ENCODE measurements at places on chromosomes 4 and X.
A peak's percentile ranks its signal among the peaks of the same experiment; 100 is the strongest.

GRCh38 chr4:5906191-5906590 lies 13.3 kb upstream of the CRMP1 start:
- H3K27me3 ChIP-seq, result peaks cover 11% of the 10 kb centered on the region
- no peaks in the 10 kb centered on the region for H3K36me3 ChIP-seq
- no peak overlapping the region for H3K27ac ChIP-seq
- no peak for DNase-seq
- H3K4me1 ChIP-seq, result no peaks in the 10 kb centered on the region

GRCh38 chrX:130028196-130028595 lies 45.8 kb downstream of the BCORL1 start:
- DNase-seq, result peak; percentile 51
- H3K4me3 ChIP-seq, result no peak overlapping the region
- no peaks in the 10 kb centered on the region for H3K27me3 ChIP-seq
- peaks cover 18% of the 10 kb centered on the region for H3K4me1 ChIP-seq
- H3K36me3 ChIP-seq, result peaks cover 3% of the 10 kb centered on the region

DNA sequence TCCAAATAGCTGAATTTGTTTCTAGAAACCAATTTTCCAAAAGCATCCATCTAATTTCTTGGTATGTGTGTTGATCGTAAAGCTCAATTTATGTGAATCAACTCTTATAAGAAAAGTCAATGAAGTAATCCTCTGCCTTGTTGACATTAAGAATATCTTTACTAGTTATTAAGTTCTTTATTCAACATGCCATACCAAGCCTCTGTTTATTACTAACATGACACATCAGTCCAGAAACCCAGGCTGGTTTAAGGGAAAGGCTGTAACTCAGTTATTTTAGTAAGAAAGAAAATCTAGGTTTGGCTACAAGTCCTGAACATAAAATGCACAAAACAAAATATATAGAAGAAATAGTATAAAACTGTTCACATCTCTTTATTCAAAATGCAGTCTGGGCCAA lies 48.0 kb downstream of the KLHL34 start:
- no peak overlapping the region for H3K4me3 ChIP-seq
- no peaks in the 10 kb centered on the region for H3K27me3 ChIP-seq

DNA sequence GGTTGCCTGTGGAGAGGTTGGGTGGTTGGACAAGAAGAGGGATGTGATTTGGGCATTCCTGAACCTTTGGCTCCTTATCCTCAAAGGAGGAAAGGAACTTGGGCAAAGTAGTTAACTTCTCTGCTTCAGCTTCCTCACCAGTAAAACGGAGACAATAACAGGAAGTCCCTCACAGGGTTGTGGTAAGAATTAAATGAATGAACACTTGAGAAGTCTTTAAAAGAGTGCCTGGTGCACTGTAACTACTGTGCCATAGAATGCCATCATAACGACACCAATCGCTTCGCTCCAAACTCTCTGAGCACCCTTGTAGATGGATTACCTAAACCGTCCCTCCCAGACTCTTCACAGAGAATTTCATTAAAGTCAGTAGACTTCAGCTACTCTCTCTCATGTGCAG lies 10.5 kb downstream of the ZCCHC18 start:
- H3K36me3 ChIP-seq, result peaks cover 2% of the 10 kb centered on the region
- H3K4me3 ChIP-seq, result no peak overlapping the region
- peaks cover 20% of the 10 kb centered on the region for H3K4me1 ChIP-seq
- DNase-seq, result peak; percentile 10

DNA sequence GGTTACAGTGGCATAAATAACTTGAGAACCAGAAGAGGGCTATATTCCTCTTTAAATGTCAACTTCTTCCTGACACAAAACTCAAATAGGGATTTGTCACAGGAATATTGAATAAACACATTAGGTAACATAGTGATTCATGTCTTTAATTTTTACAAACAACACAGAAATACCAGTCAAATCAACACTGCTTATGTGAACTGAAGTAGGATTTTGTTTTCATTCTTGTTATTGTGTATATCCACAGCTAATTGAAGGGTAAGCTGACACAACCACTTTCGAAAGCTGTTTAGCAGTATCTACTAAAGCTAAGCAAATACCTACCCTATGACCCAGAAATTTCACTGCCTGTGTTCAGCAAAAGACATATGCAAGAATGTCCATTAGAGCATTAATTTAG lies 120.4 kb upstream of the EOLA2 start:
- peaks cover 9% of the 10 kb centered on the region for H3K27me3 ChIP-seq
- no peak overlapping the region for H3K27ac ChIP-seq
- no peak for DNase-seq
- H3K4me3 ChIP-seq, result no peak overlapping the region
- H3K36me3 ChIP-seq, result no peaks in the 10 kb centered on the region

DNA sequence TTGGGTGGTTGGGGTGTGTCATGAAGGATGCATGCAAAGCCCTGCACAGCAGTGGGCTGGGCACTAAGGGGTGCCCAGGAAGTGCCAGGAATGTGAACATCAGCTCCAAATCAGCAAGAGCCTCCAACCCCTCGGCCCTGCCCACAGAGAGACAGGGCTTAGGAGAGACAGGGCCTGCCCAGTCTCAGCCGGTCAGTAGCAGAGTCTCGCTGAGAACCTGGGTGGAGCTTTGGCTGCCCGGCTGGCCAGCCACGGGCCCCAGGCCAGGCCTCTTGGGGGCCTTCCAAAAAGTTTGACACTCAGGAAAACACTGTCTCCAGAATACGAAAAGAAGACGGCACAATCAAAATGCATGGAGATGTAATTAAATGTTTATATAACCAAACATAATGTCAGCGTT lies 4.3 kb upstream of the MXD4 start:
- peaks cover 6% of the 10 kb centered on the region for H3K4me1 ChIP-seq
- no peak overlapping the region for H3K4me3 ChIP-seq
- H3K27ac ChIP-seq, result no peak overlapping the region
- no peaks in the 10 kb centered on the region for H3K27me3 ChIP-seq

GRCh38 chrX:20968996-20969395 lies 405.2 kb upstream of the CNKSR2 start:
- no peaks in the 10 kb centered on the region for H3K4me1 ChIP-seq
- no peaks in the 10 kb centered on the region for H3K36me3 ChIP-seq
- no peak overlapping the region for H3K4me3 ChIP-seq
- H3K27ac ChIP-seq, result no peak overlapping the region

DNA sequence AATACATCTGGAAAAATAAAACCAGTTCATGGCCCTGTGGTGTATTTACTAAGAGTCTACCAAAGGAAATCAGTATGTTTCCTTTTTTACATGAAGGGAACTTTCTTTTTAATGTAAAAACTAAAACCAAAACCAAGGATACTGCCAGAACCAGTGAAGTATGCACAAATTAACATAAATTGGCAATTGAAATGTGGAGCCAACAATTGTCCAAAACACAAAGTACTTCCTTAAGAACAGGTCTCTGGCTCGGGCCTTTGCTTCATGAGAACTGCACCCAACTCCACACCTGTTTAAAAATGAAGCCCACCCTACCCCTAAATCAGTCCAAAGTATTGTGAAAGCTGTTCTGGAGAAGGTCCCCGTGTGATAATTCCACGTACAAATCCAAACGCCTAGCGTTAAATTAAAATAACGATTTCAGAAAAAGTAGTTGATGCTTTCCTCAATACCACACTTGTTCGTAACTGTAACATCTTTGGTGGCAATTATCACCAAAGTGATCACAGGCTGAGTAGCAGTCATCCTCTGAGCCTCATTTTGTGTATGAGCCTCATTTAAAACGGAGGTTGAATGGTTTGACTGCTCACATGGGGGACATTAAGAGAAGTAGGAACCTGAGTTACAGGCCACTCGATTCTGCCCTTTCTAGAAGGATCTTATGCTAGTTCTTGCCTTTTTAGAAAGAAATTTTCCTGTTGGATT lies 93.0 kb downstream of the GEMIN8 start:
- DNase-seq, result no peak
- no peak overlapping the region for H3K4me3 ChIP-seq
- no peak overlapping the region for H3K27ac ChIP-seq
- peaks cover 34% of the 10 kb centered on the region for H3K27me3 ChIP-seq

GRCh38 chr4:108159845-108160244 lies 8.9 kb downstream of the LEF1 start:
- peak overlapping the region; percentile 85 for H3K4me3 ChIP-seq
- peak overlapping the region; percentile 57 for H3K27ac ChIP-seq
- no peak for DNase-seq
- H3K27me3 ChIP-seq, result no peaks in the 10 kb centered on the region
- H3K36me3 ChIP-seq, result peaks cover 83% of the 10 kb centered on the region

DNA sequence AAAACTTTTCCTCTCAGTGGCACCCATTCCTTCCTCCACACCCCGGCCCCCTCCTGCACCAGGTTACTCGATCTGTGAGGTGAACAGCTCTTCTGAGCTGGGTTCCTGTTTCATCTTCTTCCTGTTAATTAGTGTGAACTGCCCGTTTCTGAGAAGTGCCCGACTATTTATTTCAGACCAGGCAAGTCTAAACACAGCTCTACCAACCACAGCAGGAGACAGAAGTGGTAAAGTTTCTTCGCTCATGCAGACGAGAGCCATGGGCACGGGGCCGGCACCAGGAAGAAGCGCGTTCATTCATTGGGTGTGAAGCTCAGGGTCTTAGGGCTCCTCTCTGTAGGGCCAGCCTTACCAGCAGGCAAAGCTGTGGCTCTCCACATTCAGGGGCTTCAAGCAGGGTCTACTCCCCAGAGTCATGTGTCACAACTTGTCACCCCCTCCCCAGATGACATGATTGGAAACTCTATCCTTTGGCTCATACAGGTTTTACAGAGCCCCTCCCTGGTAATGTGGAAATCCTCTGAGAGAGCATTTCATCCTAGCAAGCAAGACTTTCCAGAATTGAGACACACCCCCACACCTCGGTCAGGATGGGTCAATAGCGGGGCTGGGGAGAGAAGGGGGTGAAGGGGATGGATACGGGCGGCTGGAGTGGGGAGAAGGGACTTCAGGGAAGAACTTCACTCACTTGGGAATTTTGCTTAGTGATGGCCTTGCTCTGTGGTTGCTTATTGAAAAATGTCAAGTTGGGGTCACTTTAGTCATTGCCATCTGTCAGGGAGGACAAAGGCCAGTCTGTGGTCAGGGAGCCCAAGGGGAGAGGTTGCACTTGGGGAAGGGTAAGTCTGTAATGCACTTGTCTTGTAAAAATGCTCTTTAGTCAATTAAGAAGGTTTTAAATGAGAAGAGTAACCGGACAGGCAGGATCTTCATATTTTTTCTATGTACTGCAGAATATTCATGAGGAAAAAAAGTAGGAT lies 121.6 kb upstream of the TRIM2 start:
- peaks cover 17% of the 10 kb centered on the region for H3K27me3 ChIP-seq
- H3K27ac ChIP-seq, result peak overlapping the region; percentile 47
- H3K36me3 ChIP-seq, result no peaks in the 10 kb centered on the region
- H3K4me3 ChIP-seq, result no peak overlapping the region
- DNase-seq, result no peak

GRCh38 chrX:93594780-93595179 lies 78.6 kb downstream of the NAP1L3 start:
- H3K27me3 ChIP-seq, result no peaks in the 10 kb centered on the region
- H3K27ac ChIP-seq, result no peak overlapping the region
- H3K4me1 ChIP-seq, result no peaks in the 10 kb centered on the region
- no peak for DNase-seq
- H3K36me3 ChIP-seq, result no peaks in the 10 kb centered on the region

DNA sequence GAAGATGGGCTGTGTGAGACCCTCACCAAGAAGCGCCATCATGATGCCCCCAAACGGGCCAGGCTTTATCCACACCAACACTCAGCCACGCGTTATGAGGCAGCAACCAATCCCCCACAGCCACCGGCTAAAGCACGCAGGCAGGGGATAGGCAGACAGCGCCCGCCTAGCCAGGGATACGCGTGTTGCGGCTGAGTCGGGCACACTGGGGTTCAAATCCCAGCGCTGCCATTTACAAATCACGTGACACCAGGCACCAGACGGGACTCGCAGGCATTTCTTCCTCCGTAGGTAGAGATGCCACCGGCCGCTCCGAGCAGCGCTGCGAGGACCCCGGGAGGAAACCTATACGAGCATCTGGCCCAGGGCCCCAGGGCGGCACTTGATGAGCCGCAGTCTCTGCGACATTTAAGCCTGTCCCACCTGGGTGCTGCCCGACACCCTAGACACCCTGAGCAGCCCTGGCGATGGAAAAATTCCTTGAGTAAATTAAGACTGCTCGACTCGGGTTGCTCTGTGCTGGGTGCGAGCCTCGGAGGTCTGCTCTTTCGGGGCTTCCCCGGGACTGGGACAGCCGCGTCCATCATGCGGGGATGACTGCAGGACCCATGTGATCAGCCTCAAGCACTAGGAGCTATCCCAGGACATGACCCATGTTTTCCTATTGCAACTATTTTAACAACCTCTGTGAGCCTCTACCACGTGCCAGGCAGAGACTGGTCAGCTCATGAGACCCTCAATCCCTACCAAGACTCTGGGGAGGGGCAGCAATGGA lies 6.3 kb downstream of the ABLIM2 start:
- no peak overlapping the region for H3K4me3 ChIP-seq
- no peaks in the 10 kb centered on the region for H3K36me3 ChIP-seq

DNA sequence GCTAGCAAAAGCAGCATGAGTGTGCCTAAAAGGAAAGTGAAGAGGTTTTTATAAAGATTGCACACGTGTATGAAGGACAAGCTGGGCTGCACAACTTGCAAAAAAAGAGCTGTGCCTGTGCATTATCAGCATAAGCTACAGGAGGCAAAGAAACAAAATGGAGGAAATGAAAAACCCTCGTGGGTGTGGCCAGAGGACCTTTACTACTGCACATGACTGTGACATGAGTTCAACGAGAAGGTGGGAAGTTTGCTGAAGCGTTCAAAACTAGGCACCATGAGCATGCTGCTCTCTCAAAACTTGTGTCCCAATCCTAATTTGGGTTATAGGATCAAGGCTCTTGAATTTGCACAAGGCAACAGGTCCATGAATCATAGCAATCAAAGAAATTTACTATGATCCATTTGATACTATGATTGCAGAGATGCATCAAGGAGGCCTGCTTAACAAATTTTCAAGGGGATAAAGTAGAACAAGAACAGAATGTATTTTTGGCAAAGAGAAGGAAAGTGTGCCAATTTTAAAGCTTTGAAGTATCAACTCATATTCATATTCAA lies 38.1 kb upstream of the CXorf38 start:
- H3K27ac ChIP-seq, result no peak overlapping the region
- peaks cover 37% of the 10 kb centered on the region for H3K36me3 ChIP-seq
- peaks cover 15% of the 10 kb centered on the region for H3K4me1 ChIP-seq
- no peaks in the 10 kb centered on the region for H3K27me3 ChIP-seq
- no peak overlapping the region for H3K4me3 ChIP-seq
- DNase-seq, result no peak

DNA sequence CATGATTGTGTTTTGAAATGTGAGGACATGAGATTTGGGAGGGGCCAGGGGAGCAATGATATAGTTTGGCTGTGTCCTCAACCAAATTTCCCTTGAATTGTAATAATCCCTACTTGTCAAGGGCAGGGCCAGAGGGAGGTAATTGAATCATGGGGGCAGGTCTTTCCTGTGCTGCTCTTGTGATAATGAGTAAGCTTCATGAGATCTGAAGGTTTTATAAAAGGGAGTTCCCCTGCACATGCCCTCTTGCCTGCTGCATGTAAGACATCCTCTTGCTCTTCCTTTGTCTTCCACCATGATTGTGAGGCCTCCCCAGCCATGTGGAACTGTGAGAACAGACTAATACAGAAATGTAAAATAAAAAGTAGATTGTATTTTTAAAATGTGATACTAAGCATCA lies 1294.9 kb downstream of the ADGRL3 start:
- no peak overlapping the region for H3K4me3 ChIP-seq
- H3K4me1 ChIP-seq, result no peaks in the 10 kb centered on the region
- no peaks in the 10 kb centered on the region for H3K36me3 ChIP-seq
- no peaks in the 10 kb centered on the region for H3K27me3 ChIP-seq
- no peak for DNase-seq

Data from activated CD4-positive, alpha-beta T cell treated with anti-CD3 and anti-CD28 coated beads, Interleukin-2, amount 10 ng/mL, durations not matched to agents 7 days and 5 days (primary cell).